GM04504 (cell line): ENCODE measurements at places on chromosomes 3 and 15.

DNA sequence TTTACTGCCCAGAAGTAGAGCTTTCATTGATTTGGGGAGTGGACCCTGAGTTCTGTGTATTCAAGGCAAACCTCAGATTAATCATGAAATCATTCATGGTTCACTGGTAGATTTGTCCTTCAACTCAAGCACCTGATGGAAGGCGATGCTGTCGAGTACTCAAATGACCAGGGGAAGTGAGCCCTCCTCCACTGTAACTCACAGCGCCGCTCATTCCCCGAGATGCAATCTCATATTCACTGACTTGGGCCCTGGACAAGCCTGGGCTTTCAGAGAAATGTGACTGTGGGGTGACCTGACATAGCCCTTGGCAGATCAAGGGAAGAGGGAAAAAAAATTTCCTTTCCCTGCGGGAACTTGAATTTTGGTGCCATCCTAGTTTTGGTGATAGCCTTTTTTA lies 156.7 kb upstream of the BHLHE40 start:
- no peak for DNase-seq

- no peak for DNase-seq
These were observed 94.2 kb downstream of the ZBTB20 start for GRCh38 chr3:115052906-115053305.

GRCh38 chr3:56342475-56342874 lies 125.8 kb downstream of the ERC2 start:
- no peak for DNase-seq

- DNase-seq: no peak
These were observed 425.4 kb downstream of the PLOD2 start for GRCh38 chr3:145735631-145736030.

DNA sequence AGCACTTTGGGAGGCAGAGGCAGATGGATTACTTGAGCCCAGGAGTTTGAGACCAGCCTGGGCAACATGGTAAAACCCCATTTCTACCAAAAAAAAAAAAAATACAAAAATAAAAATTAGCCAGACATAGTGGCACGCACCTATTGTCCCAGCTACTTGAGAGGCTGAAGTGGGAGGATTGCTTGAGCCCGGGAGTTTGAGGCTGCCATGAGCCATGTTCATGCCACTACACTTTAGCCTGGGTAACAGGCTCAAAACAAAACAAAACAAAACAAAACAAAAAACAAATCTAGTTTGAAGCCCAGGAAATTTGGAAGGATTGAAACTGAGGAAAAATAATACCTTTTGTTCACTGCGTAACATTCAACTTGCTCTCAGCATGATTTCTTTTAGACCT lies 16.6 kb downstream of the TMOD3 start:
- no peak for DNase-seq

DNA sequence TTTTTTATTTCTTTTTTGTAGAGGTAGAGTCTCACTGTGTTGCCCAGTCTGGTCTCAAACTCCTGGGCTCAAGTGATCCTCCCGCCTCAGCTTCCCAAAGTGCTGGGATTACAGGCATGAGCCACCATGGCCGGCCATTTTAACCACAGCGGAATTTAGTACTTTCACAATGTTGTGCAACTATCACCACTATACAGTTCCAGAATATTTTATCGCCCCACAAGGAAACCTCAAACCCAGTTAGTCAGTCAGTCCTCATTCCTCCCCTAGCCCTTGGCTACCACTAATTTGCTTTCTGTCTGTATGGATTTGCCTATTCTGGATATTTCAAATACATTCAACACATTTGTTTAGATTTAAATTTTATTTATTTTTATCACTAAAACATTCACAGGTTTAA lies 15.5 kb upstream of the HOMER2 start:
- peak; percentile 38 for DNase-seq

DNA sequence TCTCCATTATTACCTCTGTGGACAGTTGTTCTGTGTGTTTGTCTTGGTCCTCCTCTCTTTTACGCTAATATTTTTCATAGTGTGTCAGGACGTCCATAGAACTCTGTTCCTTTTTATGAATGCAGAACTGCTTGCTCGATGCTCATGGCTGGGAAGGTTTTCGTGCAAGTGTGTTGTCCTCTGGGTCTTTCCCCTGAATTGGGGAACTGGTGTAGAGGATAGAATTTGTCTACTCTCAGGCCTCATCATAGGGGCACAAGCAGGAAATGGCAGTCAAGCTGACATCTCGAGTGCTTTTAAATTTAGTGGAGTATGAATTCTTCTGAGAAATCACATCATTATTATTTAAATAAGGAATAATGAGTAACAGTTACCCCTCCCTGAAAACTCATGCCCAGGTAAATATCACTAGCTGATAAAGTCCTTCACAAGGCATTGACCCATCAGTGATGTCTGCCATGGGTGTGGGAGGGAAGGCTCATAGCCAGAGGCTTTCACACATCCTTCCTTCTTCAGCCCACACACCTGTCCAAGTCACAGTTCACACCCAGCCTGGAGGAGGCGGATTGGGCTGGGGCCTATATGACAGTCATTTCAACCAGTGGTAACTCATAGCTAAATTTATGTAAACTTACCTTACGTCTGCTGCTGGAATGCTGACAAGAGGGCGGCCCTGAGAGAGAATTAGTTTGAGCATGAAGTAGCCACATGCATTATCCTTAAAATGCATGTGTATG lies 226.1 kb downstream of the PLCL2 start:
- DNase-seq: no peak

GRCh38 chr15:30038667-30039523 lies 43.9 kb upstream of the GOLGA8J start:
- no peak for DNase-seq

GRCh38 chr3:189071446-189071845 lies 100.3 kb upstream of the TPRG1 start:
- DNase-seq: no peak

DNA sequence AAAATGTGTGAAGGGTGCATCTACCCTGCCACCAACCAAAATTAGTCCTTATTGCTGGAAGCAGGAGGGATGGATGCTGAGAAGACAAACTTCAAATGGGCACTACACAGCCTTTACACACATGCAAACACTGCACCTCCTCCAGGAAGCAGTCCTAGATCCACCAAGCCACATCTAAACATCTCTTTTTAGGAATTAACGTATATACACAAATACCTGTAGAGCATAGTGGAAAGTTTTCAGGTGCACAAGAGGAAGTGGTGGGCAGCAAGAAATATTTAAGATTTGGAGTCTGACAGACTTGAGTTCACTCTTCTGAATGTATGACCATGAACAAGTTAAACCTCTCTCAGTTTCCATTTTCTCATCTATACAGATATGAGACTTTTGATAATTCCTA lies 456.6 kb upstream of the PROK2 start:
- no peak for DNase-seq

DNA sequence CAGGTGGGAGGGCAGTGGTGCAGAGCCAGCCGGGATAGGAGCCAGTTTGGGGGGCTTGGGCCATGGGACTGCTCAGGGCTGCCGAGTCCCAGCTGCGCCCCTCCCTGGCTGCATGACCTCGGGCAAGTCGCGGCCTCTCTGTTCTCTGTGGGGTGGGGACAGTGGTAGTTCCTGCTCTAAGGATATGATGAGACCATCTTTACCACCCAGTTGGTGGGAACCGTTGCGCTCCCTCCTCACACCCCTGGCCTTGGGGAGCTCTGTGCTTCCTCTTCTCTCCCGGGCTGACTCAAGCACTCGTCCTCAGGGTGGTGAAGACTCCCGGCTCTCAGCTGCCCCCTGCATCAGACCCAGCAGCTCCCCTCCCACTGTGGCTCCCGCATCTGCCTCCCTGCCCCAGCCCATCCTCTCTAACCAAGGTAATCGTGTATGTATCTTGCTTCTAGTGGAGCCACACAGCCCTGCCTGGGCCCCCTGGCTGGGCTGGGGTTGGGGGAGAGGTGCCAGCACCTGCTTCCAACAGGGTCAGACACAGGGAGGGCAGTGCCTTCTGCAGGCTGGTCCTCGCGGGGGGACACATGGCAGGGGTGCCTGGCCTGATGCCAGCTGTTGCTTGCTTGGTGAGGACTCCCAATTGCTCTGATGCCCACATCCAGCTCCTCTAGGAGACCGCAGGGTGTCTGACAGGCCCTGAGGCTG lies 15.1 kb upstream of the STAB1 start:
- no peak for DNase-seq

- no peak for DNase-seq
These were observed 685.7 kb downstream of the MECOM start for GRCh38 chr3:168977716-168978374.

- DNase-seq: no peak
These were observed 85.8 kb downstream of the MEIS2 start for GRCh38 chr15:37014566-37014965.

- DNase-seq: no peak
These were observed 155.0 kb downstream of the NLGN1 start for GRCh38 chr3:173552526-173552925.

DNA sequence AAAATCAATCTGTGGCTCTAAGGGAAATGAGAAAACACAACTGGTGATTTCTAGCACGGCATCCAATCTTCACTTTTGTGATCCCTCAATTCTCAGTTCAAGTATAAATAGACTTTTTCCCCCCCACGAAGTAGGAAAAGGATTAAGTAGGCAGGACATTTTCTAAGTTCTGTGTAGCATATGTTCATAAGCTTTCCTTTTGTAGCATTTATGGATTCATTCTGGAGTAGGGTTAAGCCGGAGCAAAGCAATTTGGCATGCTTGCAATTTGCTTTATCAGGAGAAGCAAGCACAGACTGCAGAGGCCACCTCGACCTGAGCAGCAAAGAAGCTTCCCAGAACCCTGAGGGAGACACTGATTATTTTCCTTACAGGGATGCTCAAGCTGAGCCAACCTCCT lies 66.3 kb downstream of the FHIT start:
- DNase-seq: no peak

- no peak for DNase-seq
These were observed 48.7 kb downstream of the CADM2 start for GRCh38 chr3:85007195-85008094.

- DNase-seq: no peak
These were observed 735.4 kb upstream of the GRM7 start for GRCh38 chr3:6125520-6125919.

DNA sequence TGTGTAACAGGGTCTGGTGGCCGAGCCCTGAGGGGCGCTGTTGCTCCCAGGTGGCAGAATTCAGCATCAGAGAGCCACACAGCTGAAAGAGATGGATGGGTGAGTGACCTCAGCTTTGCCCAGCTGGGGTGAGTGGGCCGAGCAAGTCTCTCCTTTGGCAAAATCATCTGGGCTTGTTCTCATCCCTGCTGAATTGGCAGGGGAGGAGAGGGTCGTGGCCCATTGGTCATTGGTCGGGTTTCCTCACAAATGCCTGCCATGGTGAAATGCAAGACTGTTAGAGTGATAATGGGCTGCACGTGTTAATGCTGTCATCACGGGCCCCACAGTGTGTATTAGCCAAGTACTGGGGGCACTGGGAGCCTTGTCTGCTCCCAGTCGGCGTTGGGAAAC lies 15.9 kb downstream of the ABHD2 start:
- no peak for DNase-seq

GRCh38 chr15:95690631-95691340 lies 639.7 kb upstream of the NR2F2 start:
- DNase-seq: no peak

DNA sequence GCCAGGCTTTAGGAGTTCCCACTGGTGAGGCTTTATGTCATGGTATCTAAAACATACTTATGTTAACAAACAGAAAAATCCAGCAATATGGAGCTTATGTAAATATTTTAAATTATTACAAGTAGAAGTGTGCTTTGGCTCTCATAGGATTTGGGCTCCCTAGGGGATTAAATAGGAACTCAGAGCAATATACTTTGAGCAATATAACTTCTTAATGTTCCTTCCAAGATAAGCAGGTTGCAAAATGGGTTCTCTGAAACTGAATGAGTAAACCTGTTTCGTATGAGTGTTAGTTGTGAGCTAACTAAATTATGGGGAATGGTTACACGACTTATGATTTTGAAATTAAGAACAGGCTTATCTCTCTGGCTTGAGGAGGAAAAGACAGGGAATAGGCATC lies 366.1 kb upstream of the ZNF385D start:
- no peak for DNase-seq

GRCh38 chr3:35654476-35654875 lies 15.2 kb downstream of the ARPP21 start:
- no peak for DNase-seq

GRCh38 chr3:153599685-153600084 lies 437.7 kb downstream of the RAP2B start:
- peak; percentile 75 for DNase-seq

GRCh38 chr15:81000624-81001151 lies at the start of gene TLNRD1:
Gene TLNRD1, plus strand, starts transcription at chr15:81000923. Its CDS starts 1,349 bp downstream, at chr15:81002272.
- DNase-seq: peak; percentile 75

- no peak for DNase-seq
These were observed 3.3 kb downstream of the SCAMP2 start for GRCh38 chr15:74869726-74870407.

GRCh38 chr3:113684271-113684819 lies 12.1 kb downstream of the USF3 start:
- no peak for DNase-seq

GRCh38 chr15:31364301-31365031 lies 37.8 kb downstream of the KLF13 start:
- no peak for DNase-seq

GRCh38 chr15:29299331-29299730 lies 29.7 kb upstream of the NSMCE3 start:
- no peak for DNase-seq

DNA sequence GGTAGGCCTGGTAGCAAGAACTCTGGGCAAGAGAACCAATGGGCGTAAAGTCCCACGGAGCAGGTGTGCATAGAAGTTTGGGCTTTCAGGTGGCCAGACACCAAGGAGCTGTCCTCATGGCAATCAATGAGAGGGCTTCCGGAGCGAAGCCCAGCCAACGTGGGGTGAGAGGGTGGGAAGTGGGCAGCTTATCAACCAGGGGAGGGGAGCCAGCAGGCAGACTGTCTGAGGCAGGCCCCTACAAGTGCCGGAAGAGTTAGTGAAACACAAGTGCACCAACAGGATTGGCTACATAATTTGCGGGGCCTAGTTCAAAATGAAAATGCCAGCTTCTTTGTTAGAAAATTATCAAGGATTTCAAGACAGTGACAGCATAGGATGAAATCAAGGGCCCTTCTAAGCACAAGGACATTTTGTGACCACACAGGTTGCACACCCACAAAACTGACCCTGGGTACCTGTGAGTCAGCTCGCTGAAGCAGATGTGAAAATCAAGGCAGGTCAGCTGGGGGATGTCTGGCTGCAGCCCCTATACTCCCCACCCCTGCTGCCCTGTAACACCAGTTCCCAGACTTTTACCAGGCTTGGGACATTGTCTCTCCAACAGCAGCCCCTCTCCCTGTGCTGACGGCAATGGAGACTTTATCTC lies 102.1 kb upstream of the ETV5 start:
- DNase-seq: no peak
